ENCODE measurements at places on chromosomes 12 and 14. TPM values are rescaled to one million over a fixed set of nuclear protein-coding genes. Genes with fewer than 3 reads are reported as not detected.

SLC2A3 gene
- total RNA-seq, result 22.6 TPM

SLC10A1 gene
- not detected for total RNA-seq

PTHLH gene
- total RNA-seq, result not detected

CHGA gene
- total RNA-seq, result not detected

MTERF2 gene
- 13.6 TPM for total RNA-seq

CHPT1 gene
- total RNA-seq, result 178 TPM
